BE2C (cell line): ENCODE measurements at places on chromosomes 11 and 22.

DNA sequence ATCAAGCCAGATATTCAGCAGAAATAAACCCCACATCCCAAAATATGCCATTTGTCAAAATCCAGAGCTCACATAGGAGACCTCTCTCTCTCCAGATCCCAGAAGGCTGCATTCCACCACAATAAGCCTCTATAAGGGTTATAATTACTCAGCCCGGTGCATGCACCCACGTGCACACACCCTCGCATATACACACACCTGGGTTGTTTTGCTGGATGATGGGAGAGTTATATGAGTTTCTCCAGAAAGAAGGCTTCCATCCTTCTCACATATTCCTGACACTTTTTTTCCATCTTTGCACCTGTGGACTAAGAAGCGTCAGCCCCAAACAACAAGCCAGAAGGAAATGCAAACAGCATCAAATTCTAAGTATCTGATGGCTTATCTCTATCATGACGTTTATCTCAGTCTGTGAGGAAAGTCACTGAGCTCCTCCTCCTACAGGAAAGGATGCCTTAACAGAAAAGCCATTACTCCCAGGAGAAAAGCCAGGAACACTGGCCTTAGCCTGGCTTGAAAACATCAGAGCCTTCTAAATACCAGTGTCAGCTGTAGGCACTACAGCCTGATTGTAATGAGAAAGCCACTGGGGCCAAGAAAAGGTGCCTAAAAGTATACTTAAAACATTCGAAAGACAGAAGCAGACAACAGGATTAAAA, 253.2 kb downstream of the LARGE1 start:
- no peak for DNase-seq

GRCh38 chr22:31088233-31088986, 7.3 kb downstream of the SMTN start:
- DNase-seq = no peak

DNA sequence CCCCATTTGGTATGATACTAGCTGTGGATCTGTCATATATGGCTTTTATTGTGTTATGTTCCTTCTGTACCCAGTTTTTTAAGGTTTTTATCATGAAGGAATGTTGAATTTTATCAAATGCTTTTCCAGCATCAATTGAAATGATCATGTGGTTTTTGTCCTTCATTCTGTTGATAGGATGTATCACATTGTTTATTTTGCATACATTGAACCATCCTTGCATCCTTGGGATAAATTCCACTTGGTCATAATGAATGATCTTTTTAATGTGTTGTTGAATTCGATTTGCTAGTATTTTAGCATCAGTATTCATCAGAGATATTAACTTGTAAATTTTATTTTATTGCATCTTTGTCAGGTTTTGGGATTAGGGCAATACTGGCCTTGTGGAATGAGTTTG, 31.1 kb downstream of the TAF1D start:
- no peak for DNase-seq

DNA sequence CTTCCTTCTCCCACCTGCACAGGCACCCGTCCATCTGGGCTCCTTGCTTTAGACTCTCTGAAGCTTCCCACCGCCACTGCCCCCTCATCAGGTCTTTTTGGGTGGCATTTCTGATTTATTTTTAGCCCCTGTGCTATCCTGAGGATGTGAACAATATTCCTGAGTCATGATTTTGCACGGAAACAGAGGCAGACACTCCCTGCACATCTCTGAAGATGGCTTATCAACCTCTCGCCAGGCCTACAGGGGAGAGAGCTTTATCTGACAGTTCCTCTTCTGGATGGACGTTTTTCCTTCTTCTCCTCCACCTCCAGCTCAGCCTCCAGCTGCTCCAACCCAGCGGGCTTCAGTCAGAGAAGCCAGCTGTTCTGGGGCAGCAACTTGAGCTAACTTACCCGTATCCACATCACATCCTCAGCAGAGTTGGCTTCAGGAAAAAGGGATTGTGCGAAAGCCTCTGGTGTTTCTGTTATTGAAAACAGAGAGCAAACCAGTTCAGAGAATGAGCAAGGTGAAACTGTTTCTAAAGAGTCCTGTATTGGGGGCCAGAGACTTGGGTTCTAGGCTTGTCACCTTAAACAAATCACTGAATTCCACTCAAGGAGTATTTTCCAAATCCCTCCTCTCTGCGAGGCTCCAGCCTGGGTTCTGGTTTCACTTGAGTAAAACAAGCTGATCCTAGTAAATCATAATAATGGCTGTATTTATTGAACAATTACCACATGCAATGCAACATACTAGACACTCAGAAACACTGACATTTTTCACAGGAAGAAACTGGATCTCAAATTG, 33.1 kb upstream of the ETS1 start:
- no peak for DNase-seq

DNA sequence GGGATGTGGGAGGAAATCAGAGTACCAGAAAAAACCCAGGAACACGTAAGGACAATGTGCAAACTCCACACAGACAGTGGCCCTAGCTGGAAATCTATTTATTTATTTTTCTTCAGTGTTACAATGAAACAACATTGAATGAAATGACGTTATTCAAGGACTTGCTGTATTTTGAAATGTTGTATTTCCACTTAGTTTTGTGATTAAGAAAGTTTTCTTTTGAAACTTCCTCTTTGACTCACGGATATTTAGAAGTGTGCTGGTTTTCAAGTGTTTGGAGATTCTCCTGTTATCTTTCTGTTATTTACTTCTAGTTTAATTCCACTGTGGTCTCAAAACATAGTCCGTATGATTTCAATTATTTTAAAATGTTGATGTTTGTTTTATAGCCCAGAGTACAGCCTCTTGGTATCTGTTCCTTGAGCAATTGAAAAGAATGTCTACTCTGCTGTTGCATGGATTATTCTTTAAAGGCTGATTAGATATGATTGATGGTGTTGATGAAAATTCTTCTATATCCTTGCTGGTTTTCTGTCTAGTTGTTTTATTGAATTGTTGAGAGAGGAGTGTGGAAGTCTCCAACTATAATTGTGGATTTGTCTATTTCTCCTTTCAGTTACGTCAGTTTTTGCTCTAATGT, 141.0 kb downstream of the ARHGAP20 start:
- no peak for DNase-seq
